ENCODE measurements at places on chromosomes 11 and 22.

DNA sequence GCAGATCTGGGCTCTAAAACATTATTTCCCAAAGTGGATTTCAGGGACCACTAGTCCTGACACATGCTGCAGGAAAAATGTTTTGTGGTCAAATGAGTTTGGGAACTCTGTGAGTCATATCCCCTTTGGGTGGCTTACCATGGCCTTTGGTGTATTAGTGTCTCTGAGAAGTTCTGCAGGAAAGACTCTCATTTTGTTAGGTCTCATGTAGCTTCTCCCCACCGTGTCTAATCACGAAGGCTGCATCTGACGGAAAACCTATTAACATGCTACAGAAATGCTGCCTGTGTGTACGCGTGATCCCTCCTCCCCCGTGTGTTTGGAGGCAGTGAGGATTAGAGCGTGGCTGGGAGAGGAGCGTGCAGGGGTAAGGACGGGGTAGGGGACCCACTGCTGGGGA lies 191.7 kb downstream of the ST3GAL4 start:
- DNase-seq: peak; percentile 46

DNA sequence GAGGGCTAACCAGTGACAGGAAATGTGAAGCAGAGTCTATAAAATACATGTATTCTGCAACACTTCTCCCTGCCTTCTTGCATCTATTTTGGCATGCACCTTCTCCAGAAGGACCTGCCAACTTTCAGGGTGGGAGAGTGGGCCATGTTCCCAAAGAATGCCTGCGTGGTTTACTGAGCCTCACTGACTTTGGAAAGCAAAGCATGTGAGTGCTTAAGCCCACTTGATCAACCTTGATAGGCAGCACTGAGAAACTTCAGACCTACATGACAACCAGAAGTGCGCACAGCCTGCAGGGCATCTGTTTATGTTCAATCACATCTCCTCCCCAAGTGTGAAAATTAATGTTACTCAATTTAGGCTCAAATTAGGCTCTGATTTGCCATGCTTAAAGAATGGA lies 69.2 kb downstream of the AMOTL1 start:
- no peak for DNase-seq

DNA sequence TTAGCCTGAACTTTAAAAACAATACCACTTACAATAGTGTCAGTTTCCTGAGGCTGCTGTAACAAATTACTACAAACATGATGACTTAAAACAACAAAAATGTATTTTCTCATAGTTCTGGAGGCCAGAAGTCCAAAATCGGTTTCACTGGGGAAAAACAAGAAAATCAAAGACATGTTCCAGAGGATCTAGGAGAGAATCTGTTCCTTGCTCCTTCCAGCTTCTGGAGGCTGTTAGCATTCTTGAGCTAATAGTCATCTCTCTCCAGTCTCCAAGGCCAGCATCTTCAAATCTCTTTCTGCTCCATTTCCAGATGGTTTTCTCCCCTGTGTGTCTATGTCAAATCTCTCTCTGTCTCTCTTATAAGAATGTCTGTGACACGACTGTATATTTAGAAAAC lies 67.6 kb upstream of the TEAD1 start:
- no peak for DNase-seq

DNA sequence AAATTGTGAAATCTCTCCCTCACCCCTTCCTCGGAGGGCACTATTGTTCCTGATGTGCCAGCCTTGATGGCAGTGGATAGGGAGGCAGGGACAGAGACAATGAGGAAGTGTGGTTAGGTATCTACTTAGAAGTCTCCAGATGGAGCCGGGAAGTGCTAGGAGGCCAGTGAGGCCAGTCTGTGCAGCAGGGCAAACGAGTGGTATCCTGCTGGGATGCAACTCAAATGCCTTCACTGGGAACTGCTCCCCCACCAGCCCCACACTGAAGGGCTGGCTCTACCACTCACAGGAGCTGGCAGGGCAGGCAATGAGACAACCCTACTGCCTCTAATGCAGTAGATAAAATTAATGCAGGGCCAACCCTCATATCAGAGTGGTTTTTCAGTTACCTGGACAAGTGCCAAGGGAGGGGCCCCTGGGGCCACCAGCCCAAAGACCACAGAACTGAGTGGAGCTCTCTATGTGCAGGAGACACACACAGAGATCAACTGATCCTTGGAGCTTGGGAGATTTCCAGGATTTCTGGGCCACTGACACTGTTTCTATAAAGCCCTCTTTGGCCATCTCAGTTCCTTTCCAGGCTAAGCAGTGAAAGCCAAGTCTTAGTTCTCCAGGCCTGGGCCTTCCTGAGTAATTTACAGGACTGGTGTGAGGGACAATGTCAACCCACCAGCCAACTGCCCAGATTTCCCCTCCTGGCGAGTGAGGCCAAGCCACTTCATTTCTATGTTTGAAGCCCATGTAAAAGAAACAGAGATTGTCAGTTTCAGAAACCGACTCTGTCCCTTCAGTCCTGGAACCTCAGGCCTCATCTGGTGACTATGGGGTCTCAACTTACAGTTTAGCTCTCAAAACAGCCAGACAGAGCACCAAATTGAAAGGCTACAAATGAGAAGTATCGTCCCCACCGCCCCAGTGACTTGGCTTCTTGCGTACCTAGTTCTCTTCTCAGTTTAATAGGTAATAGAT lies 4.1 kb downstream of the MIF start:
- DNase-seq: no peak

DNA sequence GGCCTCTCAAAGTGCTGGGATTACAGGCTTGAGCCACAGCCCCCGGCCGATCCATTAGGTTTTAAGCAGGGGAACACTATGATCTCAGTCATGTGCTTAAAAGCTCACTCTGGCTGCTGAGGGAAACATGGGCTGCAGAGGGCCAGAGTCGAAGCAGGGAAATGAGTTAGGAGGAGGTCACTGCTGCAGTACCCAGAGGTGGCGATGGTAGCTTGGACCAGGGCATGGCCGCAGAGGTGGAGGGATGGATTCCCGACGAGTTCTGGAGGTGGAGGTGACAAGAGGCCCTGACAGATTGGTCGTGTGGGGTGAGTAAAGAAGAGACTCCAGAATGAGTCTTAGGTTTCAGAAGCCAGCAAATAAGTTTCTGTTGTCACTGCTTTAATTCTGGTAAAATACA lies 54.4 kb upstream of the INCENP start:
- DNase-seq: no peak

DNA sequence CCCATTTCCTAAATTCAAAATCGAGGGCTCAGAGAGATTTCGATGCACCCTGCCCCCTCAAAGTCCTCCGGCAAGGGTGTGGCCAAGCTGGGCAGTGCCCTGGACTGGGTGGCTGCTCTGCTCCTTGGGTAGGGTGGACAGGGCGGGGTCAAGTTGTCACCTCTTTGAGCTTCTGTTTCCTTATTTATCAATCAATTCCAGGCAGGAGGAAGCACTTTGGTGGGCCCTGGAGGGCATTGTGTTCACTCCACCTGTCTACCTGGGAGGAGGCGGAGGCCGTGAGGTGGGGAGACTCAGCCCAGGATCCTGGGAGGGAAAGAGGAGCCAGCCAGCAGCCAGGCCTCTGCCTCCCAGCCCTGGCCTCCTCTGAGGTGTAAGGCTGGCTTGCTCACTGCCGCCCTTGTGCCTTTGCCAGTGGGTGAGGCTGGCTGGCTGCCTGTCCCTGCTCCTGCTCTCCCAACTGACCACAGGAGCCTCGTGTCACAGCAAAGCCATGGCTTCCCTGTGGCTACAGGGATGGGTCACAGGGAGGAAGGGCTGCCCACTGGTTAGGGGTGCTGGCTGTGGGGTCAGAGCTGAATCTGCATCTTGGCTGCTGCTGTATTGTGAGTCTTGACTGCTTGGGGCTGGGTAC lies 25.5 kb upstream of the SHISAL1 start:
- DNase-seq: no peak

- DNase-seq: peak; percentile 94
Measured at GRCh38 chr11:33039274-33040032, at the start of gene TCP11L1. Gene TCP11L1, plus strand, starts transcription at chr11:33039572. Its CDS starts 4,202 bp downstream, at chr11:33043774.

GRCh38 chr11:64438986-64439771 lies 80.2 kb downstream of the RPS6KA4 start:
- no peak for DNase-seq

DNA sequence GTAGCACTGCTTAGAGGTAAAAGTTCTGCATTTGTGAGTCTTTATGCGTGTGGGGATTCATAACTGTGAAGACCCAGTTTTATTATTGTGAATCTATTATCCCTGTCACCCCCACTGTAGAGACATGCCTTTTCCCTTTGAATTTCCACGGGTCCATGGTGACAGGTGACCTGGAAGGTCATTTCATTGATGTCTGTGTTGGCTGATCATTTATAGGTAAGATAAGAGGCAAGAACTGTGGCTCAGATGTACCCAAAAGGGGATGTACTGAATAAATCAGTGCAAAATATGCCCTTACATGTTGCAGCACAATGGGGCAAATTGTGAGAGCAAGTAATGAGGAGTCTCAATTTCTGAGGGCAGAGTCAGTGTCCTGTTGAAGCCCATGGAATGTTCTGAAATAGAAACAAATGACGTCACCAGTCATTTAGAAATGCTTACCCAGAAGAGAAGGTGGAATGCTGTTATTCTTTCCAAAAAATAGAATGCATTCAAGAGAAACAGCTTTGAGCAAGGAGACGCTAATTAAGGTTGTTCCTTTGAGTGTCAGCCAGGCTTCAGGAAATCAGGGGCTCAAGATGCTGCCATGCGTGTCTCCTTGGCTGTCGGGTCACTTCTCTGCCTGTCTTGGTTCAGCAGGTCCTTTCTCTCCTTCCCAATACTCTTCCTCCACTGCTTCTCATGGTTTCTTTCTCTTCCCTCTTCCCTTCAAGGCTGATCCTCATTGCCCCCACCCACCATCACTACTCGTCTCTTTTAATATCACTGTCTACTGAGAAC lies 118.7 kb upstream of the E2F8 start:
- DNase-seq: no peak

GRCh38 chr11:40246983-40247382 lies 1212.5 kb downstream of the LRRC4C start:
- DNase-seq: no peak

GRCh38 chr11:113553235-113553634 lies 78.0 kb upstream of the DRD2 start:
- no peak for DNase-seq

DNA sequence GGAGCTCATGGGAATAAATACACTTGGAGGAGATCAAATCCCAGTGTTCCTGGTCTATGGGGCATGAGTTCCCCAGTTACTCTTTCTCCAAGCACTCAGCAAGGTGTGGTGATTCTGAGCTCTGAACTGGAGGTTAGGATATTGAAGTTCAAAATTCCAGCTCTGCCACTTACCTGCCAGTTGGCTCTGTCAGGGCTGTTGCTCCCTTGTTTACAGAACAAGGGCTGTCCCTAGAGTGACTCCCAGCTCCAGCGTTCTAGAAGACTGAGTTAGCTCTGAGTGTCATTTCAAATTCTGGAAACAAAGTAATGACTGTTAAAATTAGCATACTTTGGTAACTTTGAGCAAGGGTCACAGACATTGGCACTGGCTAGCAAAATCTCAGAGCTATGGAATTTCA lies 69.7 kb upstream of the ZBED5 start:
- DNase-seq: no peak

DNA sequence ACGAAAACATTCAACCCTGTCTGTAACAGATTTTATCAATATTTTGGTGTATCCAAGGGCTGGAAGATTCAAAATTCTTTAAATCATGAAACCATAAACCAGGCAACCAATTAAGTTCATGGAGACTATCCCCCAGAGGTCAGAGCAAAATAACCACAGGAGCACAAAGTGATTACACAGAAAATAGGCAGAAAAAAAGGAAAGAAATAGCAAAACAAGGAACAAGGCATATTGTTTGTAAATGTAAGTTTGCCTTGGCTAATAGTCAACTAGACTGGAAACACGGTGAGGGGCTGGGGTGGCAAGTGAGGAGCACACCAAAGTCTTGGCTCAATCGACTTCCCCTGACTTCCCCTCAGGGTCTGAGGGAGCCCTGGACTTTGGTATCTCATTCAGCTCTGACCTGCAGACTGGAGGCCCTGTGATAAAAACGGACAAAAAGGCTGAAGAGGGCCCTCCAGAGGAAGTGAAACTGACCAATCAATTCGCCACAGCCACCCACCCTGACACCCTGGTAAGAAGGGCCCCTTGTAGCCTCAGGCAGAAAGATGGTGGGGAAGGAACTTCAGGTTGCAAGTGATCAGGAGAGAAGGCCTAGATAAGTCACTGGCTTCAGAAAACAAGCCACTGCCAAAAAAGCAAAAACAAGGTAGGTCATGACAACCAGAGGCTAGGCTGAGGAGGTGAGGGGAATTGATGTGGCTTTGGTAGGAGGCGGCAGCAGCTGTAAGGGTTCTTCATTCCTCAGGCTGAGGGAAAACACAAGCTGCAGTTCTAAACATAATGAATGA lies 1.8 kb downstream of the SIK3 start:
- DNase-seq: peak; percentile 50

DNA sequence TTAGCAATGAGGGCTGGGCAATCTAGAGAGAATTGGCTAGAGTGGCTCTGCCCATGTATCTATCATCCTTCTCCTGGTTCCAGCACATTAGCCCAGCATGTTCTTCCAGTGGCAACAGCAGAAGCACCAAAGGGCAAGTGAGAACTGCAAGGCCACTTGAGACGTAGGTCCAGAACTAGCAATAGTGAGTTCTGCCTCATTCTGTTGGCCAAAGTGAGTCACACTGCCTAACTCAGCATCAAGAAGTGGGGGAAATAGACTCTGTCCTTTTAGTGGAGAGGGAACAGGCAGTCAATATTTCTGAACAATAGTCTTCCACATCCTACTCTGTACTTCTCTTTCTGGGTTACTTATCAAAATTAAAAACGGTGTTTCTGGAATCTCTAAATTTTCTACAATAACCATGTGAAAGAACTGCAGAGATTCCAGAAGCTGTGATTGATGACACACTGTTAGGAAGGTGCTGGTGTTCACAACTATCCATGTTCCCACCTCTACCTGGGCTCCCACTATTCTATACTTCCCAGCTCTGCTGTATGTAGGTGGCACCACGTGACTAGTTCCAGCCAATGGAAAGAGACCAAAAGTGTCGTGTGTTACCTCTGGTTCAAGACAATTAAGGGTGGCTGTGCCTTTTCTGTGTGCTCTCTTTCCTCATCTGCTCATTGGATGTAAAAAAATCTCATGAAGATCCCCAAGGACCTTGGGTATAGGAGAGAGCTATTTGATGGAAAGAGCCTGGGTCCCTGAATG lies 23.4 kb upstream of the GRK3 start:
- no peak for DNase-seq

GRCh38 chr11:58289266-58289665 lies 21.2 kb upstream of the OR10W1 start:
- no peak for DNase-seq

DNA sequence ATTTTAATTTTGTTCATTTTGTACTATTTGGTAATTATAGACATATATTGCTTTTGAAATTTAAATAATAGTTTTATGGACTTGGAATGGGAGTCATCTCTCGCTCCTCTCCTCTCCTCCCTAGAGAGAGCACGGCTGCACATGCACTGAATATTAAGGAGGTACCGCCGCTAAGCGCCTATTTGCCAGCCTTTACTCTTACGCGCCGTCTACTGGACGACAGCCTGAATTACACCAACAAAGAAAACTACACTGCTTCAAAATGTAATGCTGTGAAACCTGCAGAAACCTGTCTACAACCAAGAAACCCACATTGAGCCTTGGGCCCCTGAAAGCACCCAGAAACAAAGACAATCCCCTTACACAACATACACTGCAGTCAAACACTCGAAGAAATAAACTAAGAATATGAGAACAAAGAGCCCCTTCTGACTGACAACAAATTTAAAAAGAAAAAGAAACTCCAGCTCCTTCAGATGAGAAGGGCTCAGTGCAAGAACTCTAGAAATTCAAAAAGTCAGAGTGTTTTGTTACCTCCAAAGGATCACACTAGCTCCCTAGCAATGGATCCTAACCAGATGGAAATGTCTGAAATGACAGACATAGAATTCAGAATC lies 737.2 kb downstream of the LRRC4C start:
- no peak for DNase-seq
